Activated CD4-positive, CD25-positive, alpha-beta regulatory T cell treated with anti-CD3 and anti-CD28 coated beads, Interleukin-2, amount 50 U/mL, for 16 hours (primary cell): ENCODE measurements at places on chromosomes 3 and 15.

DNA sequence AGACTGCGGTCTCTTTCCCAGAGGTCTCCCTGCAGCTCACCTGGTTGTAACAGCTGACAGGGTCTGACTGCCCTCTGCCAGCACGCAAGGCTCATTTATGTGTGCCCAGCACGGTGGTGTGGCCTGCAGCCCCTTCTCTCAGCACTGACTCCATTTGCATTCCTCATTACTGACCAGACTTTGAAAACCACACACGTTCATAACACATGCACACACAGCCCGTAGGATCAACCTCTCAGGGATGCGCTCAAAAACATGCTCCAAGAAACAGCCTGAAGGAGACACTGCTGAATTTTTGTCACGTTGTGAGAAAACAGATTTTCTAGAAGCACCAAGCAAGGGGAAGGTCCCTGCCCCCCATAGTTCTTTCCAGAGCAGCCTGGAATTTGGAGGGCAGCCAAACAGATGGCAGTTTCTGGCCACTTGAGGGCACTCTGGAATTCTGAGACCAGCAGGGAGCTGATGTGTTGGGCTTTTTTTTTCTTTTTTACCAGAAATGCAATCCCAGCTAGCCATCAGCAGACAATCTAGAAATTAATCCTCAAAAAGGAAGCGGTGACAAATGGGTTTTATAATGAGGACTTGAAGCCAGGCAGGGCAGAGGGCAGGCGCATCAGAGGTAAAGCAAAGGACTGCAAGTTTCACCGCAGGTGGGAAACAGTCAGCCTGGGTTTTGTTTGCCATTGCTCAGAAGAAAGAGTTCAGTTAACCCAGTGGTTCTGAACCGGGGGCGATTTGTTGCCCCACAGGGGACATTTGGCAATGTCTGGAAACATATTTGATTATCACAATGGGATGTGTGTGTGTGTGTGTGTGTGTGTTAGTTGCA is 170.5 kb upstream of the PROK2 start:
- no peak for DNase-seq

- DNase-seq: no peak
Measured at GRCh38 chr3:85576091-85576690, 617.4 kb downstream of the CADM2 start.

GRCh38 chr3:188394623-188395022 is 240.7 kb downstream of the LPP start:
- no peak for DNase-seq

DNA sequence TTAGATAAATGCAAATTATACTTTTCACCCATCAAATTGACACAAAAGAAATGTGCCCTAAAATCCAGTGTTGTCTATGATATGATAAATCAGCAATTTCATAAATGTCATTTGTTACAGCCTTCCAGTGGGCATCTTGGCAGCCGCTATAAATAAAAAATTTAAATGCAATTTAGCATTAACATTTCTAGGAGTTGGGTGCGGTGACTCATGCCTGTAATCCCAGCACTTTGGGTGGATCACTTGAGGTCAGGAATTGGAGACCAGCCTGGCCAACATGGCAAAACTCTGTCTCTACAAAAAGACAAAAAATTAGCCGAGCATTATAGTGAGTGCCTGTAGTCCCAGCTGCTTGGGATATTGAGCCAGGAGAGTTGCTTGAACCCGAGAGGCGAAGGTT is 65.9 kb upstream of the POMGNT2 start:
- DNase-seq: no peak

- no peak for DNase-seq
Measured at GRCh38 chr3:157099326-157100095, 60.4 kb downstream of the CCNL1 start.

DNA sequence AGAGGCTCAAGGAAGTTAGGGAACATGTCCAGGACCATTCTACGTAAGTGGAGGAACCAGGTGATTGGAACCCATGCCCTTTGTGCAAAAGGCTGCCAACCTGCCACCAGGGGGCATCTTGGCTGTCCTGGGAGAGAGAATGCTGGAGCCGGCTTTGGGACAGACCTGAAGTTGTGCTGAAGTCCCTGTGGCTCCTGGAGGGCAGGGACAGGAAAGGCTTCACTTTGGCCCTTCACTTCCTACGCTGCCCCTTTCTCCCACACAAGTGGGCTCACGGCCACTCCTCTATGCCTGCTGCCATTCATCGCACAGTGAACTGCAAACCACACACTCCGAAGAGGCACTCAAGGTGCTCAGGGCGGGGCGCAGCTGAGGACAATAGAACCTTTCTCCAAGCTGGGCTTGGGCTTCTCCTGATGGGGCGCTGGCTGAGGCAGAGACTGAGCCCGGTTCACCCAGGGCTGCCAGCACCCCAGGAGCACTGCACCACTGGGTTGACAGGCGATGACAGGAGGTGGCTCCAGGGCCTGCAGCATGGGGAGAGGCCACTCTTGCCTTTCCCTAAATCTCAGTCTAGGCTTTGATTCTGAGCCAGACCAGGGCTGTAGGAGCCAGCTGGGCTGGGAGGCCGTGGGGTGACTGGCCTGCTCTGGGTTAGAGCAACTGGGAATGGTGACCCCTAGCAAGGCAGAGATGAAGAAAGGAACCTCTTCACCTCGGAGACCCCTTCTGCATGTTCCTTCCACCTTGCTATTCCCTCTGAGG is 8.4 kb downstream of the SHF start:
- no peak for DNase-seq

GRCh38 chr3:168981396-168981795 is 682.1 kb downstream of the MECOM start:
- DNase-seq: no peak

DNA sequence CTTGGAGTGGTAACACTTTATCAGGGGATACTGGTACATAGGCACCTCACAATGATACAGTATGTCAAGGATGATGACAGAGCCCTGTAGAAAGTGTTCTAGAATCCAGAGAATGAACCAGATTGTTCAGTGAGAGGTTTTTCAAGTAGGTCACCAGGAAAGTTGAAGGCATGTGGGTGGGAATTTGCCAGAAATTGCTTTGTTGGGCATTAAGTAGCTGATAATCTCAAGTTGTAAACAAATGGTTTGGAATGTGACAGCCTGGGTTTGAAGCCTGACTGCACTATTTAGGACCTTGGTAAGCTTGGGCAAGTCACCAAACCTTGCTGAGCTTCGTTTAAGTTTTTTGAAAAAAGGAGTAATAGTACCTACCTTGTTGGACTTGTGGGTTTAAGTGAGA is 12.5 kb downstream of the SLC35G2 start:
- DNase-seq: no peak

DNA sequence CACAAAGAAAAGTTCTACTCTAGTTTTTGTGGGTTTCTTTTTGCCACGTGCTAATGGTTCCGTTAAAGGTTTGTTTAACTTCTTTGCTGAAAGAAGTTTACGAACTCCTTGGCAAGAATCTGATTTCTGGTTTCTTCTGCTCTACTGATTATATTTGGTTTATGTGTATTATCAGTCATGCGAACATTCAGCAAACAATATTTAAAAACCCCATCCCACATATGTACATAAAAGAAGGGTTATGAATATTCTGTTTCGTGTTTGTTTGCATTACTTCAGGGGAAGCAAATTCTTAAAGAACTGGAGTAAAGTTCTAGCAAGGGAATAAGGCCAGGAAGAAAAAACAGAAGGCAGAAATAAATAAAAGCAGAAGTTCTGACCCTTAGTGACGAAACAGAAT is 9.8 kb downstream of the LARS2 start:
- no peak for DNase-seq

- no peak for DNase-seq
Measured at GRCh38 chr3:59286791-59287531, 237.1 kb upstream of the CFAP20DC start.
